ENCODE measurements at places on chromosomes 11 and 22.

DNA sequence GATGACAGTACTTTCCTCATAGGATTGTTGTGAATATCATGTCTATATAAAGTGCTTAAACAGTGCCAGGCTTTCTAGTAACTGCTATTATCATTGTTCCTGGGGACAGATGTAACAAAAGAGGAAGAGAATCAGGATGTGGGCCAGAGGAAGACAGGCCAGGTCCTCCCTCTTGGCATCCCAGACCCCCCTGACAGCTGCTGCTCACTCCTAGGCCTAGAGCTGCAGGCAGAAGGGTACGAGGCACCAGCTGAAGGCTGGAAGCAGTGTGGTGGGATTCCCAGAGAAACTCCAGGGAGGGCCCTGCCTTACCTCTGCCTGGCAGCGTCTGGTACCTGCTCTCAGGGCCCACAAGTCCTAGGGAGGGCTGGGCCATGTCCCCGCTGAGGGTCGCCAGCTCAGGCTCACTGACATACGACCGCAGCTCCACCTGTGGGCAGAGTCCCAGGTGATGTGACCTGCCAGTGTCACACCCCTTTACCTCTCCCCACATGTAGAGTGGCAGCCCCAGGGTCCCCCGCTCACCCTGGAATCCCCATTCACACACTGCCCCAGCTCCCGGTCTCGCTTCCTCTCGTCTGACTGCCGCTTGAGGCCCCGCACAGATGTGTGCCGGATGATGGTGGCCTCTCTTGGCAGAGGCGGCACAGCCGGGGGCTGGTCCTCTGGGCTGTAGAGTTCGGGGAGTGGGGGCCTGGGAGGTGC, 52.2 kb downstream of the C11orf58 start:
- no peak for DNase-seq

- DNase-seq, result no peak
These were observed 340.8 kb downstream of the MN1 start for GRCh38 chr22:27460591-27461347.

- DNase-seq, result no peak
These were observed 26.9 kb upstream of the LDHA start for GRCh38 chr11:18367431-18367830.

DNA sequence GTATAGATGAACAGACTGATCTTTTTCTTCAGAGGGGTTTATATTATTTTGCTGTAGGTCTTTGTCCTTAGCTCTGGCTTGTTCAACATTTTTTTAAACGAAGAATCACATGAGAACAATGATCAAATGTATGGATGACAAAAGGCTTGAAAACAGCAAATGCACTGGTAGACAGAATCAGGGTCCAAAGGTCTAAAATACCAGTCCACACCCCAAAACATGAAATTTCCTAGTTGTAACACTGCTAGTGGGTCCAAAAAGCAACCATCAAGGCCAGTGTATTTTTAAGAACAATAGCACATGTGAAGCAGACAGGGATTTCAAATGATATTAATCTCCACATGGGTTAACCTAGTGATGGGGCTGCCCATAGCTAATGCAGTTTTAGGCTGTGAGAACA, 162.0 kb downstream of the SWAP70 start:
- DNase-seq, result no peak

DNA sequence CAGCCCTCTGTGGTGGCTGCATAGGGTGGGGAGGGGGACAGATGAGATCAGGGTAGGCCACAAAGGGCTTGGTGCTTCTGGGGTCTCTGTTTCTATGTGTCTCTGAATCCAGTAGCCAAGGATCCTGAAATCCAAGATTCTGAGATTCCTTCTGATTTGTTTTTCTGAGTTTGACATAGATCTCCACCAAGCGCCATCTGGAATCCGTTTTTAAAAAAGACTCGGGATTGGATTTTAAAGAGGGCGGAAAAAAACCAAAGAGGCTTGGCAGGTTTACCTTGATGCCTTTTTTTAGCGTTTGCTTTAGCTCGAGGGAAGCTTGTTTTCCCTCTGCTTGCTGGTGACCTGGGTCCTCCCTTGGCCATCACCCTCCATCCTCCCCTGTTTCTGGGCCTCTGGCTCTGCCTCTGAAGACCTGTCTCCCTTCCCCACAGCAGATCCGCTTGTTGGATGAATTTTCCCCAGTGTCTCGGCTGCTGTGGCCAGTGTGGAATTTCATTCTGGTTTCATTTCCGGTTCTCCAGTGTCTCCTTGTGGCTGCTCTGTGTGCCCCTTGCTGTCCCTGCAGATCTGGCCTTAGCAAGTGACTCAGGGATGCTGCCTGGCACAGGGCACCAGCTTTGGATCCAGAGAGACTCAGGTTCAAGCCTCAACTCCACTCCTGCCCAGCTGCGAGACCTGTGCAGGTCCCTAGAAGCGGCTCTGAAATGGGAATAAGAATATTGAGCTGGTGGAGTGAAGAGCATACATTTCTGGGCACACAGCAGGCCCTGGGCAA, 15.1 kb downstream of the SYNGR1 start:
- no peak for DNase-seq

- no peak for DNase-seq
These were observed 261.3 kb upstream of the LRRC4C start for GRCh38 chr11:41720761-41721160.
